ENCODE measurements at places on chromosomes 6 and 20. TPM values are rescaled to one million over a fixed set of nuclear protein-coding genes. Genes with fewer than 3 reads are reported as not detected.

GRCh38 chr6:168101590-168102314 lies 22.7 kb upstream of the FRMD1 start:
- no peaks in the 10 kb centered on the region for H3K36me3 ChIP-seq
- no peak overlapping the region for H3K27ac ChIP-seq
- H3K27me3 ChIP-seq = peaks cover 29% of the 10 kb centered on the region
- H3K4me3 ChIP-seq = no peak overlapping the region
- no peak for DNase-seq

- H3K36me3 ChIP-seq = no peaks in the 10 kb centered on the region
- no peak overlapping the region for H3K4me3 ChIP-seq
- no peak for DNase-seq
- H3K27me3 ChIP-seq = no peaks in the 10 kb centered on the region
- H3K4me1 ChIP-seq = peaks cover 3% of the 10 kb centered on the region
Observed at GRCh38 chr6:160791459-160791858, 89.4 kb downstream of the PLG start.

DNA sequence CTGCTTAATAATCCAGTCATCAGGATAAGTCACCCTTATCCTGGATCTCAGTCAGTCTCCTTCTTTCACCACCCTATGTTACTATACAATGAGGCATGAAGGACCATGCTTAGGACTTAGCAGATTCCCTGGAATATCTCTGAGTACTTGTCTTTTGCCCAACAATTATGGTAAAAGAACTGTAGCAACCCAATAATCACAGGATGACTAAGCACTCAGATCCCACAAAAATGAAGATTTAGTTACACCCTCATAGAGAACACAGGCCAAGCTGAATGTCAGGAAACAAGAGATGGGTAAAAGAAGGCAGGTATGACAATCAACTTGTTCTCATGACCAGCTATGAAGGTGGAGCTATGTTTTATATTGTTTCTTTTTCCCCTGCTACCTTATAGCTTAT lies 91.4 kb downstream of the EDN1 start:
- no peak for DNase-seq
- no peaks in the 10 kb centered on the region for H3K4me1 ChIP-seq
- no peaks in the 10 kb centered on the region for H3K36me3 ChIP-seq
- no peak overlapping the region for H3K27ac ChIP-seq
- no peaks in the 10 kb centered on the region for H3K27me3 ChIP-seq

DNA sequence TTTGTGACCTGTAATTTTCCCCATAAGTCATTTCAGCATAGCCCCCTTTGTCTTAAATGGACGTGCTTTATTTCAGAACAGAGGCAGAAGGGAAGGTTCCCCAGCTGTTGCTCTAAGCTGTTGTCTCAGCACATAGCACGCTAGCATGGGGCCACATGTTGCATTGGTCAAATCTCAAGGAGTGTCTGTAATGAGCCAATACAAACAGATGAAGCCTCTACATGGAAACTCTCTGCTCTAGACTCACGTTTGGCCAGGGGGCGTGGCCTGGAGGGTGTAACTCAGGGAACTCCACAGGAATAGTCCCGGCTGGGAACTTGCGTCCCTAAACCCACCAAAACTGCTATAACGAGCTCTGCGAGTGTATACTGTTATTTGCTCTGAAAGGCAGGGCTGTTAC lies 35.2 kb upstream of the SLC22A2 start:
- H3K4me3 ChIP-seq = no peak overlapping the region
- H3K4me1 ChIP-seq = no peaks in the 10 kb centered on the region
- DNase-seq = no peak
- no peak overlapping the region for H3K27ac ChIP-seq

- no peak overlapping the region for H3K27ac ChIP-seq
- peaks cover 58% of the 10 kb centered on the region for H3K27me3 ChIP-seq
- no peaks in the 10 kb centered on the region for H3K36me3 ChIP-seq
- no peak for DNase-seq
- no peak overlapping the region for H3K4me3 ChIP-seq
Observed at GRCh38 chr6:43393602-43394001, 24.2 kb upstream of the ZNF318 start.

DNA sequence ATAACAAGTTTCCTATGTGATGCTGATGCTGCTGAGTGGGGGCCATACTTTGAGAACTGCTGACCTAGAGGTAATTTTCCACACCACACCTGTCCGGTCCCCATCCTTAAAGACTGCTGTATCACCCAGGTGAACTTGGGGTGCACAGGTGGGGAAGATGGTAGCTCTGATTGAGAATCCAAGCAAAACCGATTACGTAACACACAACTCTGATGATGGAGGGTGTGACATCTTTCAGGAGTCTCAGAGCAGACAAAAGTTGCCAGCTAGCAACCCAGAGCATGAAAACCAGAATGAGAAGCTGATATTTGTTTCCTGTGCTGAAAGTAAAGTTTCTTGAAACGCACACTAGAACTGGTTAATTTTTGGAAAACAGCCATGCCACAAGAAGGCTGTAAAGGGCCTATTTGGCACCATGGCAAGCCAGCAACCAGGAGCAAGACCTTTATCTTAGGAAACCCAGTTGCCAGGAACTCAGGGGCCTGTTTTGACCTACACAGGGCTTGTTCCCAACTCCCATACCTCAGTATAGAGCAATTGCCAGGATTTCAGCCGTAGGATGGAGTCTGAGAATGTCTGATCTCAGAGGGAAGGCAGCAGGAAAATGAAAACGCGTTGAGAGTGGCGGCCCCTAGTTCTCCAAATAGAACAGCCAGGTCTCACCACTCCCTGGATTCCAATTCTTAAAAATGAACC lies 21.6 kb upstream of the TBC1D7 start:
- no peak for DNase-seq
- peaks cover 19% of the 10 kb centered on the region for H3K4me1 ChIP-seq
- no peak overlapping the region for H3K27ac ChIP-seq
- no peaks in the 10 kb centered on the region for H3K27me3 ChIP-seq

GRCh38 chr6:19472153-19472552 lies 365.0 kb upstream of the ID4 start:
- H3K4me1 ChIP-seq = no peaks in the 10 kb centered on the region
- no peaks in the 10 kb centered on the region for H3K36me3 ChIP-seq
- H3K27me3 ChIP-seq = no peaks in the 10 kb centered on the region
- H3K27ac ChIP-seq = no peak overlapping the region
- DNase-seq = no peak
- H3K4me3 ChIP-seq = no peak overlapping the region

GRCh38 chr6:44842616-44843015 lies 455.1 kb downstream of the CDC5L start:
- DNase-seq = no peak
- no peak overlapping the region for H3K4me3 ChIP-seq
- no peaks in the 10 kb centered on the region for H3K27me3 ChIP-seq

GRCh38 chr6:47342824-47343223 lies 33.1 kb upstream of the TNFRSF21 start:
- no peak overlapping the region for H3K4me3 ChIP-seq
- no peak overlapping the region for H3K27ac ChIP-seq
- DNase-seq = no peak
- peaks cover 4% of the 10 kb centered on the region for H3K27me3 ChIP-seq

- peaks cover 26% of the 10 kb centered on the region for H3K36me3 ChIP-seq
- H3K4me3 ChIP-seq = no peak overlapping the region
- no peak for DNase-seq
- no peaks in the 10 kb centered on the region for H3K27me3 ChIP-seq
Observed at GRCh38 chr6:315921-316752, 23.9 kb downstream of the DUSP22 start.

- peaks cover 1% of the 10 kb centered on the region for H3K4me1 ChIP-seq
- H3K36me3 ChIP-seq = peaks cover 52% of the 10 kb centered on the region
- H3K4me3 ChIP-seq = no peak overlapping the region
- H3K27ac ChIP-seq = no peak overlapping the region
Observed at GRCh38 chr6:13311155-13311554, 17.2 kb downstream of the TBC1D7 start.

The HLA-DOA gene
- total RNA-seq = 0.37 TPM

The CD24 gene
- total RNA-seq = 2.0 TPM

The C2 gene
- total RNA-seq = 1.4 TPM

The CLPSL1 gene
- total RNA-seq = not detected

The RIPOR2 gene
- total RNA-seq = 9.4 TPM
